ENCODE measurements at places on chromosomes 13 and 19.

DNA sequence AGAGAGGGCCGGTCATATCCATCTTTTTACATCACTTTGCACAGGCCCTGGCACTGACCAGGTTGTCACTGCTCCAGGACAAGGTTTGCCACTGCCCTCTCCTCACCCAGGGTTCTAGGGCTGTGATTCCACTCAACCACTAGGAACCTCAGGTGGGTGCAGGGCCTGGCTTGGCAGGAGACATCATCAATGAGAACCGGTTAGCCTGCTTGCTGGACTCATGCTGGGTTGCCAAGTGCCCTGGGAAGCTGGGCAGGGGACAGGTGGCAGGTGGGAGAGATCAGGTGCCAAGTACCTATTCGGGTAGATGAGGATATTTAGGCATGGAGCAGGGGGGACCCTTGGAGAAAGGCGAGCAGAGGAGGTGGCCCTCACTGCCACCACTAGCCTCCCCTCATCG is 4.2 kb upstream of the CERS4 start:
- no peak for DNase-seq

GRCh38 chr13:90276216-90276615 is 1071.3 kb upstream of the MIR17HG start:
- no peak for DNase-seq

DNA sequence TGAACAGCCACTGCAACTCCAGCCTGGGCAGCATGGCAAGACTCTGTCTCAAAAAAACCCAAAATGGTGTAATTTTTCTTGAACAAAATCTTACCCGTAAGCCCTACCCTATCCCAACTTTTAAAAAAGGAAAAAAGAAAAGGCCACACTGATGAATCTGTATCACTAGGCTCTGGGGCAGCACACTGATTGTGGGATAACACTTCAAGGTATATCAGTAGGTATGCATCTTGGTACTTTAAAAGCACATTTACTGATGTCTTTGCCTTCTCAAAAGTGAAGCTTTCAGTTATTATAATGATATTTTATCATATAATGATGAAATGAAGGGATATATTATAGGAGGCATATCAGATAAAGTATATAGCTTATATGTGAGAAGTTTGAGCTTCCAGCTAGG is 24.3 kb downstream of the ZNF112 start:
- no peak for DNase-seq

DNA sequence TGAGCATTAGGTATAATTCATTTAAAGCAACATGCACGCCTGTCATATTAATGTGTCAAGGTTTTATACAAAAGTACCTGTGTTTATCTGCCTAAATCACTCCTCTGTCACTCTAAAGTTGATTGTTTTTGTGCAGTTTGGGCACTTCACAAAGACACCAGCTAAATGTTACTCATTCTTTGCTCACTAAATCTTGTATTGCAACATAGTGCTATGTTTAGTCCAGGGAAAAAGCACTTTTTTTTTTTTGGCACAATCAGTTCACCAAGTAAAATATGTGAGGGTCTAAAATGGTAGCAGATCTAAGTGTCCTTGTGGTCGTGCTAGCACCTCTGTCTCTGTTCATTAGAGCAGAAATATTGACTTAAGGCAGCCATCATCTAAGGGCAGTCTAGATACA is 2526.7 kb upstream of the PCDH20 start:
- DNase-seq = no peak

DNA sequence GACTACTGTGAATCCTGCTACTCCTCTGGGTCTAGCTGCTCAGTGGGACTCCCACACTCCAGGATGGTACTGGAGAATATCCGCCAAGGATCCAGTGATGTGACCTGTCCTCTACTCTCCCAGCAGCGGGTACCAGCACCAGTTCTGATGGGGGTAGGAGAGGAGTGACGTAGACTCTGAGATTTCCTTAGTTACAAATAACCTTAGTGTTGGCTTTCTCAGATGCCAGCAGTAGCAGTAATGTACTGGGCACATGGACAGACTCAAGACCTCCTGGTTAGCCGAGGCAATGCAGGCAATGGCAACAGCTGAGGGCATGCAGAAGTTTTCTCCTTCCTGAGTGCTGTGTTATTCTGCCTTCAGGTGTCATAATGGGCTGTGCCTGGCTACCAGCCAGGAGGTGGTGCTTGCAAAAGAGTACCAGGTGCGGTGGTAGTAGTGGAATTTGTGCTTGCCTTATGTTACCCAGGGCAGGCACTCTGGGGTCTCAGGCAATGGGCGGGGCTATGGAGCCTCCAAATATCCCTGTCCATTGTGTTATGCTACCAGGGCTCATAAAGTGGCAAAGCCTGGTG is 105.3 kb upstream of the KLF5 start:
- no peak for DNase-seq

DNA sequence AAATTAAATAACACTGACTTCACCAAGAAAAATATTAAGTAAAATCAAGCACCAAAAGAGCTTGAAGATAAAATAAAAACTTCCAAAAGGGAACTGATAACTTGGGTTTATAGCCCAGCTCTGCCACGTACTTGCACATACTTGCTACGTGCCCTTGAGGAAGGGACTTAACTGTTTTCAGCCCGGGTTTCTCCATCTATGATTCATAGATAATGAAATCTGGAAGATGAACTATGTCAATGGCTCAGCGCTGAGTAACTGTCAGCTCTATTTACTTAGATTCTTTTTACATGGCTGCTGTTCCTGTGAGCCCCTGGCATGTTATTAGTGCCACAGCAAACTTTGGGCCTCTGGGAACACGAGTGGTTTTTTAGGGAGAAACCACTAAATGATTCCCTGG is 9.6 kb upstream of the ZC3H13 start:
- DNase-seq = no peak

- DNase-seq = no peak
These were observed 99.6 kb upstream of the HTR2A start for GRCh38 chr13:46996316-46997030.

DNA sequence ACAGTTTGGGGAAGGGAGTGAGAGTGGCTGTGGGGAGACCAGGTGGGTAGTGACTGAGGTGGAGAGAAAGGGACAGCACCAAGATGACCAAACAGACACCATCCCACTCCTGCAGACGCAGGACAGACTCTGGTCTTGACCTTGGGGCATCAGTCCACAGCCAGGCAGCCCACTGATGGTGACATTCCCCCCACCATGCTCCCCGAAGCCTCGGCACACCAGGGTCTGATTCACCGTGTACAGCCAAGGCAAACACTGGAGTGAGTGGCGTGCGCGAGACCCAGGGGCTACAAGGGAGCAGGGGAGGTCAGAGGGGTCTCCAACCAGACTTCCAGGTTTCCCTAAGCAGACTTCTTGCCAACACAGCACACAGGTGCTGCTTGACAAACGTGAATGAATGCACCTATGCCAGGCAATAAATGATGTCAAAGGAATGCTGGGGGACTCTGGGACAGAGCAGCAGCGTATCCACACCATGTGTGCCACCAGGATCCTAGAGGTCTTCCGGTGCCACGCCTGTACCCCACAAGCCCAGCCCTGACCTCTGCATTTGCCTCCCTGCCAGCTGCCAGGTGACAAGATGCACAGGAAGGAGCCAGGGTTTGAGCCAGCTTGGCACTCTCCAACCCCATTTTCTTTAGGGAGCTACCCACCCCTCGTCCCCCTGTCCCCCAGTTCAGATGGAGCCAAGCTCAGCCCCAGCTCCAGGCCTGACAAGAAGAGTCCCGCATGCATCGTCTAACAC is 18.5 kb downstream of the RANBP3 start:
- no peak for DNase-seq

DNA sequence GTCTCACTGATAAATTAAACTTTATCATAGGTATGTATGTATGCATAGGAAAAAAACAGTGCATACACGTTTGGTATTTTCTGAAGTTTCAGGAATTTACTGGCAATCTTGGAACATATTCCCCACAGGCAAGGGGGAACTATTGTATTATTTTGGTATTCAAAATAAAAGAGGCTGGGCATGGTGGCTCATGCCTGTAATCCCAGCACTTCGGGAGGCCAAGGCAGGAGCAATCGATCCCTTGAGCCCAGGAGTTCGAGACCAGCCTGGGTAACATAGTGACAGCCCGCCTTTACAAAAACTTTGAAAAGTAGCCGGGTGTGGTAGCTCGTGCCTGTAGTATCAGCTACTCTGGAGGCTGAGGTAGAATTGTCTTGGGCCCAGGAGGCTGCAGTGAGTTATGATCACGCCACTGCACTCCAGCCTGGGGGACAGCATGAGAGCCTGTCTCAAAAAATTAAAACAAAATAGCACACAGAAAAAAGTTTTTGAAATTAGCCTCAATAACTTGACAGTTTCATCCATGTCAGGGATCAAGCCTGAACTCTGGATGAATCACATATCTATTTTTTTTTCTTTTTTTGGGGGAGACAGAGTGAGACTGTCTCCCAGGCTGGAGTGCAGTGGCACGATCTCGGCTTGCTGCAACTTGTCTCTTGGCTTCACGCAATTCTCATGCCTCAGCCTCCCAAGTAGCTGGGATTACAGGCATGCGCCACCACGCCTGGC is 29.1 kb upstream of the HOMER3 start:
- DNase-seq = no peak

DNA sequence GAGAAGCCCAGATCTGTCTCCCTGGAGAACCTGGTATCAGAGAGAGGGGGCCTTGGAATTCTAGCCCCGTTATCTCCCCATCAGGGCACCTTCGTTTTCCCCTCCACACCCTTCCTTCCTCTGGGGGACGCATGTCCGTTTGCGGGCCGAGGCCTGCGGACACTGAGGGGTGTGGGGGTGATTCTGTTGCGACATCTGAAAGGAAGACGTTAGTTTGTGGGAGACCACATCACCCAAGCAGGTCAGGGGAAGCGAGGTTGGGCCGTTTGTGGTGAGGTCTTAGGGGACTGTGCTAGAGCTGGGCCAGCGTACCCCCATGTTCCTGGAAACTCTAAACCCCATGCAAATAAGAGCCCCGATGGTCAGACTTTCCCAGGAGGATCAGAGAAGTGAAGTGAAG is 3.7 kb upstream of the HSH2D start:
- DNase-seq = no peak

DNA sequence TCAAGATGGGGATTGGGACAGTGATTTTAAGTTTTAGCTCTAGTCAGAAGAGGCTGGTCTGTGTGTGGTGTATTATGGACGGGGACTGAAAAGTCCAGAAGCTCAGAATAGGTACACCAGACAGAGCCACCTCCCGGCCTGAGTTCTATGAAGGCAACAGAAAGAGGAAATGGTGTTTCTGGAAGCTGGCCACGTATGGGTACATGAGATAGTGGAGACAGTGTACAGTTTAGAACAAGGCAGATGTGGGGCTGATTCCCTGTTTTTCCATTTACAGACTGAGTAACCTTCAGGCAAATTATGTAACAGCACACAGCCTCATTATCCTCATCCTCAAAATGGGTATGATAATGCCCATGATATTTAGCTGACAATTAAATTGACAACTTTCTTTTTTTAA is 1.3 kb downstream of the ZNF175 start:
- no peak for DNase-seq

DNA sequence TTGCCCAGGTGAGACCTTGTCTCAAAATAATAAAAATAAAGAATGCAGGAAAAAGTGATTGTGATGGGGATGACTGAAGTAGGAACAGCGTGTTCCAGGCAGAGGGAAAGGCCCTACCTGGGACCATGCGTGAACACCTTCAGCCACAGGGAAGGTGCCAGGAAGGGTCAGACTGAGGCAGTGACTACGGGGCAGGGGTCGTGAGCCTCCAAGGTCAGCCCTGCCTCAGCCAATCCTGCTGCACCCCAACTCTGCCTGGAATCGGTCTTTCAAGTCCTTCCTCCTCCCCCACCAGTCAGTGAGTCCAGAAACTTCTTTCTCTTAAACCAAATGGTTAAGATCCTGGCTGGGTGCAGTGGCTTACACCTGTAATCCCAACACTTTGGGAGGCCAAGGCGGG is 16.1 kb upstream of the TLE2 start:
- DNase-seq = no peak

DNA sequence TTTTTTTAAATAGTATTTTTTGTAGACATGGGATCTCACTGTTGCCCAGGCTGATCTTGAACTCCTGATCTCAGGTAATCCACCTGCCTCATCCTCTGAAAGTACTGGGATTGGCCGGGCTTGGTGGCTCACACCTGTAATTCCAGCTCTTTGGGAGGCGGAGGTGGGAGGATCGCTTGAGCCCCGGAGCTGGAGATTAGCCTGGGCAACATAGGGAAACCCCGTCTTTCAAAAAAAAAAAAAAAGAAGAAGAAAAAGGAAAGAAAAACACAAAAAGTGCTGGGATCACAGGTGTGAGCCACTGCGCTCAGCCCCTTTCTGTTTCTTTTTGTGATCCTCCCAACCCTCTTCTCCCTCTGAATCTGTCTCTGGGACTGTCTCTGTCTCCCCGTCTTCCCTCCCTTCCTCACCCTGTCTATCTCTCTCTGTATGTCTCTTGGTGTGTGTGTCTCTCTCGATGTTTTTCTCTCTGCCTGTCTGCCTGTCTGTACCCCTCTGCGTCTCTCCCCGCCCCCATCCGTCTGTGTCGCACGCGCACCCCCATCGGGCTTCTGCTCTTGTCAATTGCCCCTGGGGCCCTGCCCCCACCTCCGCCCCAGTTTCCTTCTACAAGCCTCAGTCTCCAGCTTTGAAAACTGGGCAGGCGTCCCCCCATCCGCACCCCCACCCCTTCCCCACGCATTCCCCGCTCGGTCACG is 540 bp upstream of the ZFP36 start:
- no peak for DNase-seq

- DNase-seq = no peak
These were observed 1190.3 kb downstream of the EFNB2 start for GRCh38 chr13:105345131-105345530.

GRCh38 chr19:4909156-4909896 is at the start of gene UHRF1:
Gene UHRF1, plus strand, starts transcription at chr19:4909501. Its CDS starts 1,385 bp downstream, at chr19:4910886.
- DNase-seq = no peak

DNA sequence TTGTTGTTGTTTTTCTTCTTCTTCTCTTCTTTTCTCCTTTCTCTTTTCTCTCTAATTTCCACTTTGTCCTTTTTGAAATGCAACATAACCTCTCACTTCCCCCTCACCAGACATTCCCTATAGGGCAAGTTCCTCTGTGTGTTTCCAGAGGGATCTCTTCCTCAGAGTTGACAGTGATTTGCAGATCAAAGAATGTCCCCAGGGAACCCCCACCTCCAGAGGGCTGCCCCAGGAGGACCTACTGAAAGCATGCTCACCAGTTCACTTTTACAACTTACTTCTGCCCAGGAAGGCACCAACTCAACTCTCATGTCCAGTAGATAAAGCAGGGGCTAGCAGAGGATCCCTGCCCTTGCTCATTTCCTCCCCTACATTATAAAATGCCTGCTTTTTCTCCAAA is 1648.0 kb downstream of the PCDH9 start:
- no peak for DNase-seq

GRCh38 chr13:25180775-25181537 is 8.9 kb upstream of the AMER2 start:
- no peak for DNase-seq

- DNase-seq = no peak
These were observed 19.1 kb upstream of the SCEL start for GRCh38 chr13:77516342-77516789.

Measured in nucleus accumbens (tissue), 56 donors.